CD8-positive, alpha-beta memory T cell (primary cell): ENCODE measurements at places on chromosomes 12 and 14.

GRCh38 chr12:15627995-15628945 lies 160.9 kb downstream of the EPS8 start:
- DNase-seq = no peak

- no peak for DNase-seq
Measured at GRCh38 chr12:124993626-124994436, at the start of gene BRI3BP. TSS of gene BRI3BP (plus strand) at chr12:124993645. CDS start at chr12:124993791, 146 bp downstream.

- peak; percentile 78 for DNase-seq
Measured at GRCh38 chr12:110582276-110583136, 612 bp downstream of the PPTC7 start.

DNA sequence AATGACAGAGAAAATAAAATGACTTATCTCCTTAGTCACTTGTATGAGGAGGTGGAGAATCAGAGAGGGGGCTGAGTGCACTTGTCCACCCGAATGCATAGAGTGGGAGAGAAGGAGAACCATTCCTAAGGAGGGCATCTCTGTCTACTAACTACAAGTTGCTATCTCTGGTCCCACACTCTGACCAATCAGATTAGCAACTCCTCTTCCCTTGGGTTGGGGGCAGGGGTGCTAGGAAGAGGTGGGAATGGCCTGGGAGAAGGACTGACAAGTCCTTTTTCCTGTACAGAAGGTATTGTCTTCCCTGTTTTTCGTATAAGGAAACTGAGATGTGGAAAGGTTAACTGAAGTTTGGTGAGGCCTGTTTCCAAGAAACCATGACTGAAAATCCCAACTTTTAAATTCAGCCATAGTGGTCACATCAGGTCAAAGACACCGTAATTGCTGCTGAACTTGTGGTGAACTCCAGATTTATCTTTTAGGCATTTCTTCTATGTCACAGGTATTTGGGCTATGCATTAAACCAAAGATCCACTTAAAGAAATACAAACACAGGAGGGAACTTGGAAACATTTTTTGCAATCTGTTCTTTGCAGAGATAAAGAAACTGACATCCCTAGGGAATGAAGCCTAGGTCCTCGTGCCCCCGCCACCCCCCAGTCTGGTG lies 207.8 kb downstream of the CRADD start:
- DNase-seq = no peak

- DNase-seq = no peak
Measured at GRCh38 chr12:22447223-22447622, 97.1 kb downstream of the C2CD5 start.
